Activated CD4-positive, alpha-beta T cell treated with anti-CD3 and anti-CD28 coated beads, Interleukin-2, amount 50 U/mL, for 48 hours (primary cell): ENCODE measurements at places on chromosomes 6 and 20.

DNA sequence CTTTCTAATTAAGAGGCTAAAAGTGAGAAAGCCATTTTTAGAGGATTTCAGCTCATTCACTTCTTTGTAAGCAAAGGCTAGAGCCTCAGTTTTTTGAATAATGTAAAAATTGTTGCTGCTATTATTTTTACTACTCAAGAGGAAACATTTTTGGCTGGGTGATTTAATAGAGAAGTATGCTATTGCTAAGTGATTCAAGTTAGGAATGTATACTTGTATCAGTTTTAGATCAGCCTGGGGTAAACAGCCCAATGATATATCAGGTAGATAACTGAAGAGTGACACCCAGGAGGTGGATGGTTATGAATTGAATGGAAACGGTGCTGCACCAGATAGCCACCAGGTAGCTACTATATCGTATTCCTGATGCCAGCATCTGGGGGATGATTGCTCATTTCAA, 9.2 kb downstream of the QKI start:
- DNase-seq = no peak

- DNase-seq = no peak
Measured at GRCh38 chr20:20780127-20780824, 67.8 kb upstream of the RALGAPA2 start.

GRCh38 chr6:155694419-155694790, 238.8 kb upstream of the NOX3 start:
- DNase-seq = no peak

- no peak for DNase-seq
Measured at GRCh38 chr6:89323511-89323971, 8.4 kb upstream of the GABRR2 start.

GRCh38 chr6:20708367-20709124, 174.3 kb downstream of the CDKAL1 start:
- DNase-seq = peak; percentile 33

GRCh38 chr20:33992145-33992922, 1.4 kb upstream of the RALY start:
- DNase-seq = no peak

GRCh38 chr6:4586469-4586859, 189.7 kb upstream of the CDYL start:
- DNase-seq = no peak

- DNase-seq = no peak
Measured at GRCh38 chr6:130111031-130111430, 92.7 kb downstream of the L3MBTL3 start.

DNA sequence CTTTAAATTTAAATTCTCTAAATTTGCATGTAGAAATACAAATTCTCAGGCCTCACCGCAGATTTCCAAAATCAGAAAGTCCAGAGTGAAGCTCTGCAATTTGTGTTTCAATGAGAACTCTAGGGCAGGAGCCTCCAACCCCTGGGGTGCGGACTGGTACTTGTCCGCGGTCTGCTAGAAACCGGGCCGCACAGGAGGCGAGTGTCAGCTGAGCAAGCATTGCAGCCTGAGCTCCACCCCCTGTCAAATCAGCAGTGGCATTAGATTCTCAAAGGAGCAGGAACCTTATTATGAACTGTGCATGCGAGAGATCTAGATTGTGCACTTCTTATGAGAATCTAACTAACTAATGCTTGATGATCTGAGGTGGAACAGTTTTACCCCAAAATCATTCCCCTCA, 203.0 kb upstream of the PCSK2 start:
- no peak for DNase-seq

GRCh38 chr20:17645546-17646208, 36.4 kb downstream of the RRBP1 start:
- no peak for DNase-seq

GRCh38 chr6:16229700-16230099, 8.7 kb upstream of the GMPR start:
- no peak for DNase-seq

DNA sequence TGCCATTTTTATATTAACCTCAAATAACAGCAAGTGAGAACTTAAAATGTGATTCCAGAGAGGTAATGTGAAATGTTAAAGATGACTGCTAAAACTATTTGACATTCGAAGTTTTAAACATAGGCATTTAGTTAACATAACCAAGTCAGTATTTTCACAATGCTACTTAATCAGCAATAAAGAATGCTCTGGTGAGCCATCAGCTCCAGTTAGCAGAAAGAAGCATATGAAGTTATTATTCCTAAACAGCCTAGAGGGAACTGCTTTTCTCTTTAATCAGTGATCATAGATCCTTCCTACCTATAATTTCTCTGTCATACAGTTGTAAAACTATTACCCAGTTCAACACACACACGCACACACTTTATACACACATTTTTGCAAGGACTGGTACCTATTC, 60.1 kb downstream of the MMS22L start:
- DNase-seq = no peak

DNA sequence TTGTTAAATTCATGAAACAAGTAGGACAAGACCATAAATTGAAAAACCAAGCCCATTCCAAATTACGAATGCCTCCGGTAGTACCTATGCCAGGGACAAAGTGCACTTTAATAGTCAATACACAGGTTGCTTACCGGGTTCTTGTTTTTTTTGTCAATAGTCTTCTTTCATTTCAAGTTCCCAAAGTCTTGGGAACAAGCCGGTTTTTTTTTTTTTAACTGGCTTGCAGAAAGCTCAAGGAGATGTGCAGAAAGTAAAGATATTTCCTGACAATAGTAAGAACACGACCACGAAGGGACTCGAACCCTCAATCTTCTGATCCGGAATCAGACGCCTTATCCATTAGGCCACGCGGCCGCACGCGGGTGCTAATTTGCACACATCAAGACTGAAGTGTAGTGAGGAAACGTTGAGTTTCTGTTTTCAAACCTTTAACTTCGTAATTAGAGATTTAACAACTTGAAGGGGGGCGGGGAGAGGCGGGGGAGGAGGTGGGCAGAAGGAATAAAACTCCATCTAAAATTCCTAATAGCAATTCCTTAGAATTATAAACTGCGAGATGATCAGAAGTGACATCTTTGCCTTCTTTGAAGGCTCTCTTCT, 181.0 kb downstream of the TRIM27 start:
- DNase-seq = peak; percentile 54

GRCh38 chr6:25229671-25230321, 49.4 kb upstream of the CARMIL1 start:
- no peak for DNase-seq

DNA sequence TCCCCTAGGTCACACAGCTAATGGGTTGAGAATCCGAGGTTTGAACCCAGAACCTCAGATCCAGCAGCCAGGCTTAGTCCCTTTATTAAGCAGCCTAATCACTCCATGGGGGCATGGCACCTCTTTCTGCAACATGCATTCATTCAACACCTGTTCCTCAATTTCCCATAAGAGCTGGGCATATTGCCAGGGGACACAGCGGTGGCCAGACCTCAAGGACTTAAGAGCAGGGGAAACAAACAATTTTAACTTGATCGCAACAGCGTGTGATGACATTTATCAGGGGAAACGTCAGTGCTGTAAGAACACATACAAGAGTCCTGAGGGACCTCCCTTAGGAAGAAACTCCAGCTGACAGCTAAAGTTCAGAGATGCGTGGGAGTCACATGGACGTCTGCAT, 267.4 kb upstream of the CDH4 start:
- no peak for DNase-seq

DNA sequence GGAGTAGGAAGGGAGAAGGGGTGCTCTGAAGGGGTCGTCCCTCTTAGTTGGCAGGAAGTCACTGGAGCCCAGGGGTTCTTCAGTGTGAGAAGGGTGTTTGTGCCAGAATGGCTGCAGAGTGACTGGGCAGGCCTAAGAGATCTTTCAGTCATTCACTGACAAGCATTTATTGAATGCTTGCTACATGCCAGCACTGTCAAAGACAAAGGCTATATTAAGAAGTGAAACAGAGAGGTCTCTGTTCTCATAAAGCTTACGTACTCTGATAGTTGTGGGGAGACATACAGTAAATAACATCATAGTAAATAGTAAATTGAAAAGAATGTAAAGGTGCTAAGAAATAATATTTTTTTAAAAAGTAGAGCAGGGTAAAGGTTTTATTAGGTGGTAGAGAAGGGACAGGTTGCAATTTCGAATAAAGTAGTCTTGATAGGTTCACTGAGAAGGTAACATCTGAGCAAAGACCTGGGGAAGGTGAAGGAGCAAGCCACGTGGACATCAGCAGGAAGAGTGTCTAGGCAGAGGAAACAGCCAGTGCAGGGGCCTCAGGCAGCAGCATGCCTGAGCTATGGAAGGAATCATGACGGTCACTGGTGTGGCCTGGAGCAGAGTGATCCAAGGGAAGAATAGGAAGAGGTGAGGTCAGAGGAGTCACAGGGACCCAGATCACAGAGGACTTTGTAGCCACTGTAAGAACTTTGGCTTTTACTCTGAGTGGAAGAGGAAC, 36.3 kb upstream of the RNF8 start:
- DNase-seq = no peak

GRCh38 chr20:3740615-3741301, 8.3 kb downstream of the HSPA12B start:
- no peak for DNase-seq

GRCh38 chr6:36033935-36034334, 6.3 kb downstream of the MAPK14 start:
- peak; percentile 53 for DNase-seq

- no peak for DNase-seq
Measured at GRCh38 chr6:11848852-11849731, 70.5 kb upstream of the ADTRP start.

DNA sequence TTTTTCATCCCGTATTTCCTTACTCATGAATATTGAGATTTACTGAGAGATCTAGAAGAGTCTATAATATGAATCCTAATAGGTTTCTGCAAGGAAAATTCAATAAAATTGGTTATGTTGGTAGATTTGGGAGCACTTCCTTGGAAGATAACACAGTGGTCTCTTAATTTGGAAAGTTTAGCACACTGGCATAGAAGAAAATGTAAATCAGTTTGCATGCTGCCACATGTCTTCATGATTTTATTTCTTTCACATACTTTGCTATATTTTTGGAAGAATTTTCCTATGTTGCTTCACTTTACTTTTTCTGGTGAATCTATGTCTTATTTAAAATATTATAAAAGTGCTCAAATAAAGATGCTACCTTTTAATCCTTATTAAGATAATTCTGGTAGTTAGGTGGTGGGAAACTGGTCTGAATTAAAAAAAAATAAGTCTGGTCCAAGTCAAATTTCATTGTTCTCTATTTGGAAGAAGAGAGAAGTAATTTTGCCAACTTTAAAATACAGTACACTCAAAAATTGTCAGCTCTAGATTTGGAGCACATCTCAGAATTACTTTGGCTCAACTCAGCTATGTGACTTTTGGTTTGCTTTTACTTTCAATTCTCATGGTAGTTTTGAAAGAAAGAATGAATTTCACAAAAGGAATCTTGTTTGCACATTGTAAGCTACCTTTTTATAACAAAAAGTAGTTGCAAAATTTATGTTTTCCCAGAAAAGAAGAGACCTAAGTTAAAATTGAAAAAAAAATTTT, 197.3 kb downstream of the CENPW start:
- no peak for DNase-seq

- no peak for DNase-seq
Measured at GRCh38 chr6:4910037-4910760, 93.6 kb downstream of the RPP40 start.

DNA sequence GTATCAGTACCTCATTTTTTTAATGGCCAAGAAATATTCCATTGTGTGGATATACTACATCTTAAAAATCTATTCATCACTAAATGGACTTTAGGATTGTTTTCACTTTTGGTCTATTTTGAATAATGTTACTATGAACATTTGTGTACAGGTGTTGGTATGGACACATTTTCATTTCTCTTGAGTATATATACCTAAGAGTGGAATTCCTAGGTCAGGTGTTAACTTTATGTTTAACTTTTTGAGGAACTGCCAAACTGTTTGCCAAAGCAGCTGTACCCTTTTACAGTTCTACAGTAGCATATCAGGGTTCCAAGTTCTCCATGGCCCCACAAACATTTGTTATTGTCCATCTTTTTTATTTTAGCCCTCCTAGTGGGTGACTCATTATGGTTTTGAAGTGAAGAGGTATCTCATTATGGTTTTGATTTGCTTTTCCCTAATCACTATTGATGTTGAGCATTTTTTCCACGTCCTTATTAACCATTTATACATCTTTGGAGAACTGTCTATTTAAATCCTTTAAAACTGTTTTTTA, 28.2 kb downstream of the DSTN start:
- no peak for DNase-seq

- no peak for DNase-seq
Measured at GRCh38 chr20:51423290-51423667, 119.2 kb downstream of the NFATC2 start.

DNA sequence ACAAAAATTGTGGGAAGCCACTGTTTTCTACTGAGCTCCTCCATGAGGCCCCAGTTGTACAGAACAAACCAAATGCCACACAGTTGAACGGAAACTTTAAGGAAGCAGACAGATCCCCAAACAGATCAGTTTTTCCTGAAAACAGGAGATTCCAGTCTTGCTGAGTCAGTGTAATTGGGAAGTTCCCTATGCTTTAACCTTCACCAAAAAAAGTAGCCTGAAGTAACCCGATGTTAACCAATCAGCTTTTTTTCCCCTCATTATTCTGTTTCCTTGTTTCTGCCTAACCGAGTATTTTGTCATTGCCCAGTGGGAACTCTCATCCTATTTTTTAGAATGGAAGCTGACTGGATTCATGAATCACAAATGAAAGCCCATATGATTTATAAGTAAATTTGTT, 36.7 kb downstream of the MARCKS start:
- no peak for DNase-seq

DNA sequence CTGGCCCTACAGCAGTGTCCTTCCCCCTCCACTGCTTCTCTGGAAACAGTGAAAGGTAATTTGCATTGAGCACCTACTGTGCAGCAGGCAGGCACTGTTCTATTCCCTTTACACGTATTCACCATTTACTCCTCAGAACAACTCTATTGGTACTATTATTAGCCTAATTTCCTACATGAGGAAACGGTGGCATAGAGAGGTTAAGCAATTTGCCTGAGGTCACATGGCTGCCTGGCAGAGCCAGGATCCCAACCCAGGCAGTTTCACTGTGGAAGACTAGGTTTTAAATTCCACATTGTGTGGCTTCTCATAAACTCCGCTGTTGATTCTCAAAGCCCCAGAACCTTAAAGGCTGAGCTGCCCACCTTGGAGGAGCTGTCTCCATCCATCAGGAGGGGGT, 72.7 kb downstream of the CLIC5 start:
- DNase-seq = no peak

DNA sequence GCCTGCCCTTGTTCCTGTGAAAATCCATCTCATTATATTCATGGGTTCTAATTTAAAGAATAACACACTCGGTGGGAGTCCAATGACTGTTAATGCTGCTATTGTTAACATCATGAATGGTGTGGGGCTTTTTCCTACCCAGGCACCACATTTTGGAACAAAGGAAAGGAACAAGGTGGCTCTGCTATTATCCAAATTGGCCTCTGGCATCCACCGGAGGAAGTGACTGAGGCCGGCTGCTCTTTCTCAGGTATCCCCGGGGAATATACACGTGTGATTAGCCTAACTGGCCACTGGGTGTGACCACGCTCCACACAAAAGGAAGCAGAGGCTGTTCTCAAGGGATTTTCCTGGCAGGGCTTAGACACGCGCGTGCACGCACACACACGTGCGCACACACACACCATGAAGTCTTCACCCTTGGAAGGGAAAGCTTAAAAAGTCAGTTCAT, 601.2 kb upstream of the ARID1B start:
- DNase-seq = no peak

GRCh38 chr20:12835999-12836398, 172.8 kb upstream of the SPTLC3 start:
- no peak for DNase-seq

GRCh38 chr6:139757784-139758183, 383.3 kb upstream of the CITED2 start:
- DNase-seq = no peak

- DNase-seq = no peak
Measured at GRCh38 chr20:63320616-63321147, 27.7 kb downstream of the COL20A1 start.
